Right cardiac atrium (tissue), 5 donors: ENCODE measurements at places on chromosomes 7 and 10. TPM values are rescaled to one million over a fixed set of nuclear protein-coding genes. Genes with fewer than 3 reads are reported as not detected.

DNA sequence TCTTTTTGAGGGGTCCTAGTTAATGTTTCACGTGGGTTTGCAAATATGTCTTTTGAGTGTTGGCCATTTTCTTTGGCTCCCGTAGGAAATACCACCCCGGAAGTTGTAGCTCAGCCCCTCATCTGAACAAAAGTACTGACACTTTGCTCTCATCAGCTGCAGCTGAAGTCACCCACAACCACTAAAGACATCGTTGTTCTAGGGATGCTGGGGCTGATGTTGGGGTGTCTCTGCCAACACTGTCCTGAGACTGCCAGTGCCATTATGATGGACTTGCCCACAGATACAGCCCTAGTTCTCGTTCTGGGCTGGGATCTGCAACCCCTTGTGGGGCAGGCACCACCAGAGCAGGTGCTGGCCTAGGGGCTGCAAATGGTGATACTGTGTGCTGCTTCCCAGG lies 82.6 kb upstream of the ARHGAP21 start:
- DNase-seq, result no peak

DNA sequence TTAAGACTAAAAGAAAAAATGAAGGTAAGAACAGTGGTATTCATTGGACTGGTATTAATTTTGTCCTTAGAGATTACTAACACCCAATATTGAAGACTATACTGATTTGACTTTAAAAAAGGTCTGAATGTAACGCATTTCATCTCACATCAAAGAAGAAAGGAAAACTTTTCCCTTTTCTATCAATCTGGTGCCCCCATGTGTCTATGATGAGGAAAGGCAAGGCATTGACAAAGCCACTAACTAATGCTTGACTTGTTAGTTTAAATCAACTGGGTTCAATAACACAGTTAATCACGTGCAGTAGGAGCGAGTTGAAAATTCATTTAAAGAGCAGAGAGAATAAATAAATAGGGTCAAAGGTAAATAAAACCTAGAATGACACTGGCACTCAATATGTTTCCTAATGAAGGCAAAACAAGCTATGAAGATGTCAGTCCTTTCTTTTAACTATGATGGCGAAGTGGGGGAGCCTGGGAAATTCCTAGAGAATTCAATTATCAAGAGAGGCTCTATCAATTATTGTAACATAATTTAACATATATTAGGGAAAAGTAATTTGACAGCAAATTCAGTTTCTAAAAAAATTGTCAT lies 180.9 kb downstream of the ANK3 start:
- DNase-seq, result no peak

GRCh38 chr7:91598791-91599190 lies 281.7 kb downstream of the MTERF1 start:
- DNase-seq, result no peak

CADPS2 gene
- total RNA-seq, result 10.4 TPM

LLCFC1 gene
- total RNA-seq, result not detected
